Amygdala (tissue), 56 donors: ENCODE measurements at places on chromosomes 4 and X.

DNA sequence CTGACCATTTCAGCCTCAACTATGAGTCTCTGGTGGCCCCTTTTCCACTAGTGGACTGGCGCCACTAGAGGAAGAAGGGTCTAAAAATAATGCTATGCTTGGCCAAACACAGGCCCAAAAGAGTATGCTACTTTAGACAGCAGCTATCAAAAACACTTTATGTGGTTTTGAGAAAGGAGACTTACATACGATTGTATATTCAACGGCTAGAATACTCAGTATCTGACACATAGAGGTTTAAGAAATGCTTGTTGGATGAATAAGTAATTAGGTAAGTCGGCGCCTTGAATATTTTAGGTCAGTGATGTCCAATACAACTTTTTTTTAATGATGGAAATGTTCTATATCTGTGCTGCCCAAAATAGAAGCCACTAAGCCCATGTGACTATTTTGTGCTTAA, 25.7 kb upstream of the TMPRSS11A start:
- DNase-seq, result no peak

DNA sequence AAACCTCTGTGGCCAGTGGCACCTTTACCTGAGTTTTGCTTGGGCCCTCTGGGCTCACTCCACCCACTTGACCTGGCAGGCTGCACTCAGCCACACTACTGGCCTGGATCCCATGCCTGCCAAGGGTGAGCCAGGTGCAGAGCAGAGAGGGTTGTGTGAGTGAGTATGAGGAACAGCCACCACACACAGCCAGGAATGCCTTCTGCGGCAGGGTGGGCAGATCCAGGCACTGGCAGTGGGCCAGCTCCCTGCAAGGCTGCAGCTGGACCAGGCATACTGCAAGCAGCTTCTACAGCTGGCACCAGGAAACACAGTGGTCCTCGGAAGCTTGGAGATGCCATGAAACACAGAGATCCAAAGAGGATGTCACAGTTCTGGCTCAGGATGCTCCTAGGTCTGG, 570.1 kb upstream of the ACTRT1 start:
- DNase-seq, result no peak

- DNase-seq, result no peak
These were observed 88.2 kb upstream of the TFDP3 start for GRCh38 chrX:133306316-133306715.

DNA sequence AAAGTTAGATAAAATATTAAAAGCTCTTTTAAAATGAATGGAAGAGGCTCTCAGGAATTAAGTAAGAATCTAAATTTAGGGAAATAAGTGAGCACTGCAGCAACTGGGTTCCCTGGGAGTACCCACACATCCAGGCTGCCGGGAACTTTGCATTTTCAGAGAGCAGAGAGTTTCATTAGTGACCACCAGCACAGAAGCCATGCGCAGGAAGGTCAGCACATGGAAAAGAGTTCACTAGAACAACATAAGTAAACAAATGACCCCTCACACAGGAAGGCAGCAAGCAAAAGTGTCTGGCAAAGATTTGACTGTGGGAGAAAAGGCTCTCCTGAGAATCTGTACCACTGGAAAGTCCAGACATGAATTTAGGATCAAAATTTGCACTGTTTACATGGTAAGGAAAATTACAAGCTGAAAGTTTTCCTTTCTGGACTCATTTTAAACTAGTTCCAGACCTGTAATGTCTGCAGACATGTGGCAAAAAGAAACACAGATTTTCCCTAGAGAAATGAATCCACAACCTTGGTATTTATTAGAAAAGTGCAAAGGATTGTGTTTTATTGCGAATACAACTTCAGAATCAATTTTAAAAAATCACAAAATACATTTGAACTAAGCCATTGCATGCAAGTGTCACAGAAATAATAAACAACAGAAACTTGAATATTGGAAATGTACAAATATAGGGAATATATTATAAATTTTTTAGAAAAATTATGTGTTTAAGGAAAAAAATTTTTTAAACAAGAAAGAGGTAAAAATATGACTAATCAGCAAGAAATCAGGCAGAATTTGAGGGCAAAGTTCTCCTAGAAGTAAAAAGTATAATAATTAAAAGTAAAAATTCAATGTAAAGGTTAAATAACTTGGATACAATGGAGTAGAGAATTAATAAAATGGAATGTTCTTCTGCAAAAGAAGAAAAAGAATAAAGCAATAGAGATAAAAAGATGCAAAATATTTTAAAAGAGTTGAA, 18.4 kb upstream of the MYOZ2 start:
- DNase-seq, result no peak

GRCh38 chrX:104621781-104622180, 55.8 kb downstream of the IL1RAPL2 start:
- DNase-seq, result no peak

- no peak for DNase-seq
These were observed 28.5 kb downstream of the MOB1B start for GRCh38 chr4:70930530-70931256.

DNA sequence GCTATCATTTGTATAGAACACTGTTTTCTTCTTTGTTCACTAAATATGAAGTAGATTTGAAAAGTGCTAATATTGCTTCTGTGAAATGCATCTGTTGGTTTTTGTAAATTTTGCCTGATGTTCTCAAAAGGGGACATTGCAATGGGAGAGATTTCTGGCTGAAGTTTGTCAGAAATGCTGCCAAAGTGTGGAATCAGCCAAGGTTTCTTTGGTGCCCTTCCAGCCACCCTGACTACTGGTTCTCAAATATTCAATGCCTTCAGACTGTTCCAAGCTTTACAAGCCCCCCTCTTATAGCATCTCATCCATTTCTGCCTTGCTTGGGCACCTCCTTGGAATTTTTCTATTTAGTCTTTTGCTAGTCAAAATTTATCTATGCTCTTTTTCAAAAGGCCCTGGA, 60.6 kb upstream of the TMLHE start:
- no peak for DNase-seq

- no peak for DNase-seq
These were observed 156.4 kb upstream of the WDR1 start for GRCh38 chr4:10273030-10273429.

DNA sequence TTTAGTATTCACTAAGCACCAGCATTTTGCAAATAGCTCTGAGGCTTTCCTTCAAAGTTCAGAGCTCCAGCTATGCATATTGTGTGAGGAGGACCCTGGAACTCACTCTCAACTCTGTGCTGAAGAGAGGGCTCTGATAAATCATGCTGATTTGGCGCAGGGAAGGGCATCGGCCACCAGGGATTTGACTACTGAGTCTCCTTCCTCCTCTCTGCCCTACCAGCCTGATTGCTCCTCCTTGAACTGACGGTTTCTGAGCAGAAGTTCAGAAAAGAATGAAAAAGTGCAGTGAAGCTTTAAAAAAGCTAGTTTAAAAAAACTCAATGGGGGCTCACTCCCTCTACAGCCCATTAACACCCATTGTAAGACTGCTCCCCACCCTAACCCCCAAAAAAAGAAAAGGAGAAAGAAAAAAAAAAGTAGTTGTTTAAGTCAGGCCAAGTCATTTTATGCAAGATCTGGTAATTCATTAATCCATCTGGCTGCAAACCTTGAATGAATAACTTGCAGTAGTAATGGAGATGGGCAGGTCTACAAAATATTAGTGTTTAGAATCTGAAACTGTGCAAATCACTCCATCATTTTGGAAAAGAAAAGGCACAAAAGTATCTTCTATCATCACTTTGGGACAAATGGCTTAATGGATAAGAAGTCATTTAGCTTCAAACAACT, 13.3 kb downstream of the PPARGC1A start:
- DNase-seq, result no peak

DNA sequence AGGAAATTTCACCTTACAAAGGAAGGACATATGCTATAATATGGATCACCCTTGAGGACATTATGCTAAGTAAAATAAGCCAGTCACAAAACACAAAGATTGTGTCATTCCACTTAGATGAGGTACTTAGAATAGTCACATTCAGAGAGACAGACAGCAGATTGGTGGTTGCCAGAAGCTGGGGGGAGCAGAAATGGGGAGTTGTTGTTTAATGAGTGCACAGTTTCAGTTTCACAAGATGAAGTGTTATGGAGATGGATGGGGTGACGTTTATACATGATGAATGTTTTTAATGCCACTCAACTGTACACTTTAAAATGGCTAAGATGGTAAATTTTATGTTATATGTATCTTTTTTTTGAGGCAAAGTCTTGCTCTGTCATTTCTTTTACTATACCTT, 14.8 kb upstream of the SPON2 start:
- no peak for DNase-seq

- no peak for DNase-seq
These were observed 29.0 kb downstream of the CLOCK start for GRCh38 chr4:55517526-55518229.

GRCh38 chr4:98539299-98539698, 119.1 kb downstream of the TSPAN5 start:
- DNase-seq, result no peak

DNA sequence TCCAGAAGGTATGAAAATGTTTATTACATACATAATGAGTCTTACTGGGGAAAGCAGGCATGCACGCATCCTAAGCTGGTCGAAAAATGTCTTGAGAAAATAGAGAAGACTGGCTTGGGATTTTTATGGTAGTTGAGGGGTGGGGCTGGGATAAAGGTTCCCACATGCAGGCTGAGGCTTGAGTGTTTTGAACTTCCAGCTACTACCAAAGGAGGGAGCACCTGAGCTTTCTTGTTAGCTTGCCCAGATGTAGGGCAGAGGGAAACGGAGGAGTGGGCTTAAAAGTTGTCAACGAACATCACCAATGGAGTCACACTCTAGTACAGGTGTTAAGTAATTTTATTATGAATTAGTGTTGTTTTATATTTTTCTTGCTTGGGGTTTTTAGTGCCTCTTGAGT, 39.6 kb upstream of the SRPX start:
- no peak for DNase-seq

GRCh38 chrX:103932133-103932532, 30.3 kb upstream of the TMSB15B start:
- no peak for DNase-seq

GRCh38 chr4:176841711-176842112, 49.0 kb upstream of the VEGFC start:
- DNase-seq, result no peak

DNA sequence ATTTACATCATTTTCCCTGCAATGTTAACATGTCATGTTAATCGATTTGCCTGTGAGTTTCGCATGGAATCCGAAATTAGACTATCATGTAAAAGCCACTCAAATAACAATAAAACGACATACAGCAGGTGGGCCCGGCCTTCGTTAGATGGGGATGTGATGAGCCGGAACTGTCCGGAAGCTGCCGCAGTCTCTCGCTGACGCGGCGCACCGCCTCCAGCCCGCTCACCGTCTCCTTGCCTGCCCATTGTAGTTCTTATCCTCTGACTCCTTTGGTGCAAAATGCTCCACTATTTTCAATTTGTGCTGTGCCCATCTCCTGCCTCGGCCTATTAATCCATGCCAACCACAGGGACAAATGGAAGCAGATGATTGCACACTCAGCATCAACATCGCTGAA, 877.5 kb upstream of the TENM3 start:
- DNase-seq, result no peak

DNA sequence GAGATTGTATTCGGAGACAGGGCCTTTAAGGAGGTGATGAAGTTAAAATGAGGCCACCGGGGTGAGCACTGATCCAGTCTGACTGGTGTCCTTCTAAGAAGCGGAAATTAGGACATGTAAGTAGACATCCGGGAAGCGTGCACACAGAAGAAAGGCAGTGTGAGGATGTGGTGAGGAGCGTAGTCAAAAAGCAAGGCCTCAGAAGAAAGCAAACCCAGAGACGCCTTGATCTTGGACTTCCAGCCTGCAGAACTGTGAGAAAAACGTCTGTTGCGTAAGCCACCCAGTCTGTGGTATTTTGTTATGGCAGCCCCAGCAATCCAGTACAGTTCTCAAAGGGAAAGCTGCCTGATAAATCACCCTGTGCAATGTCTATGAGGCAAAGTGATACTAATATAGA, 153.5 kb downstream of the KCNIP4 start:
- DNase-seq, result no peak

DNA sequence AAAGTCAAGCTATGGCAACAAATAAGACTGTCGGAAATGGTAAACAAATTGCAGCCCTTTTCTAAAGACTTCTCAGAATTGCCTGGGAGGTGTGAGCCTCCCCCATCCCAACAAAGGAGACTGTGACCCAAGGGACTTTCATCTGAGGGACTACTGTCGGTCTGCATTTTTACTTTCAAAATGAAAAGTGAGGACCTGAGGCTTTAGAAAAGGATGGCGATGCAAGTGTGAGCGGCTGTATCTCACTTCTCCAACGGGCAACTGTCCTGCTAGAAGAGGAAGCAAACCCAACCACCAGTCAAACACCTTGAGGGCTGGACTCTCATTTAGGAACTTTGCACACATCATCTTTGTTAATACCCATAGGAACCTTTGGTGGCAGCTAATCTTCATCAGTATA, 62.6 kb upstream of the CLNK start:
- DNase-seq, result no peak

- no peak for DNase-seq
These were observed 147.9 kb downstream of the FBXO8 start for GRCh38 chr4:174135530-174135929.

DNA sequence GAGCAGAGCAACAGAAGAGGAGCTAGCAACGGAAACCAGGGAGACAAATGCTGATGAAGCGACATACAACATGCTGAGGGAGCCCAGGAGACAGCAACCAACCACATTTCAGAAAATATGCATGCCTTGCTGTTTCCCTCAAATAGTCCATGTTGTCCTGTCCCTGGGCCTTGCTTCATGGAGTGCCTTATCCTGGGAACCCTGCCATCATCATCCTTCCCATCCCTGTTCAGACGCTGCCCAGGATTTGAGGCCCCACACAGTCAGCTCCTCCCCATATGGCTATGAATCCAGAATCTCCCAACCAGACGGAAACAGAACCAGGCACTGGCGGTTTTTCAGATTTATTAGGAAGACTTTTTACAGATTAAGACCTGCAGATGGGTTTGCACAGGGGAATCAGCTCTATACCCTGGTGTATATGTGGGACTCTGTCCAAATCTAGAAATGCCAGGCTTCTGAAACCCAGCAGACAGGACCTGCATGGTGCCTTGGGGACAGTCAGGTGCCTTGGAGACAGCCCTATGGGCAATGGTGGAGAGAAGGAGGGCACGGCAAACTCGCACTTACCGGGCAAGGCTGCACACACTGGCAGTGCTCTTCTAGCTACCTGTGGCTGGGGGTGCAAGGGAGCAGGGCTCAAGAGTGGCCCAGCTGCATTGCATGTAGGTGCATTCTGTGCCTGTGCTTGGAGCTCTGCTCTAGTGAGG, 199.7 kb upstream of the MAMLD1 start:
- no peak for DNase-seq

DNA sequence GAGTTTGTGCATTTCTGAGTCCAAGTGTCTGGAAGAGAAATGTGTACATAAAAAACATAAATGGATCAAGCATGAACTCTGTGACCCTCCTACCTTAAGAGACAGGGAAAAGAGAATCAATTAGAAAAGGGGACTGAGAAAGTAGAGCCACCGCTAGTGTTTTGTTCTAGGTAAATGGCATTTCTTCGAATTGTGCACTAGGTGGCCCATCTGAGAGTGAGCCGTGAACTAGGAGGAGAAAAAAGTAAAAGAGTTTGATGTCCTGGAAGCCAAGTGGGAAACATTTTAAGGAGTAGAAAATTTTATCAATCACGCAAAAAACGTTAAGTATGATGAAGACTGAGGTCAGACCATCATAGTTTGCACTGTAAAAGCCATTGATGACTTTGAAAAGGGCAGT, 55.1 kb downstream of the NAF1 start:
- DNase-seq, result no peak
